ENCODE measurements at places on chromosomes 4 and X.

DNA sequence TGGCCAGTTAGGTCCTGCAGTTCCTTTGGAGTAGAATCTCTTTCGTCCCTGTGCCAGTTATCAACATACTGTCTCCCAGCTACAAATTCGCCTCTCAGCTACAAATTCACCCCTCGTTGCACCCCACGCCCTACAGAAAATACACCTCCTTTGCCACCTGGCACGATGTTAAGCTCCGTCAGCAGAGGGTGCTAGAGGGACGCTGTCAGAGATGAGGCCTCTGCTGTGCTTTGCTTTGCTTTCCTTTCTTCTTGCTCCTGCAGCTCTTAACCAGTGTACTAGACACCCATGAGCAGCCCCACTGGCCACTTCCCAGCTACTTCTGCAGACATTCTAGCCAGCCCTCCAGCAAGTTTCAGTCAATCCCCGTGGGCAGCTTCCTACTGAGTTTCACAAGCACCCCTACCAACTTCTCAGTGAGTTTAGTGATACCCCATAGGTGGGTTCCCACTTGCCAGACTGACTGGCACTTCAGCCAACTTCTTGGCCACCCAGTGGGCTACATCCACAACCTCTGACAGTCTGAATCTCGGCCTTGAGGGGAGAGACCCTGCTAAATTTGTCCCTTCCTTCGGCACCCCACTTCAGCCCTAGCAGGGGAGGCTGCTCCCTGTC is 21.8 kb downstream of the HAUS3 start:
- peak; percentile 83 for DNase-seq

- no peak for DNase-seq
These were observed 112.5 kb upstream of the ZFP42 start for GRCh38 chr4:187883049-187883448.

DNA sequence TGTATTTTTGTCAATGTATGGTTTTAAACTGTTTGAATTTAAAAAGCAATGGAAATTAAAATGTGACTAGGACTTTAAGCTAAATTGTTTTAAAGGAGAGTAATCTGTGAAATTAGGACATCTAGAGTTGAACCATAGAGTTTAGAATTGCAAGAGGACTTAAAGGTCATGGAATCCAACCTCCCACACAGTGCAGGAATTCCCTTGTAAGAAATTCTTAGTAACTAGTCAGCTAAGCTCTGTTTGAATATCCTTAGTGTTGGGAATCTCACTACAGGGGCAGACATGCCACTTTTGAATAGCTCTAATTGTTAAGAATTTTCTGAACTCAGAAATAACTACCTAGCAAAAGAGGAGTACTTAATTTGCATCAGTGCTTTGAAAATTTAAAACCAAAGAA is 292.9 kb downstream of the IL1RAPL1 start:
- no peak for DNase-seq

DNA sequence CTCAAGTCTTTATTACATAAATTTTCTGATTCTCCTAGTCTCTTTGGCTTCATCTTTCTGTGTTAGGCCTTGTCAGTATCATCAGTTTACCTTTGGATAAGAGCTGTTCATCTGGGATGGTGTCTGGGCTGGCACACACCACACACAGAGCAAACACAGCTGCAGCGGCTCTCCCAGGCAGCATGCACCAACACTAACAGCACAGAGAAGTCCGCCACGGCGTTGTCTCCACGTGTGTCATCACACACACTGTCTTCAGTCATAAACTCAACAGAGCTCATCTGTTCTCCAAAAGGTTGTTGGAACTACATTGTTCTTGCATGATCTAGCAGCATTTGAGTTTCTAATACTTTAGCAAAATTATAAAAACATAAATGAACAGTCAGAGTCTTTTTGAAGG is 851.9 kb upstream of the FRG1 start:
- no peak for DNase-seq

DNA sequence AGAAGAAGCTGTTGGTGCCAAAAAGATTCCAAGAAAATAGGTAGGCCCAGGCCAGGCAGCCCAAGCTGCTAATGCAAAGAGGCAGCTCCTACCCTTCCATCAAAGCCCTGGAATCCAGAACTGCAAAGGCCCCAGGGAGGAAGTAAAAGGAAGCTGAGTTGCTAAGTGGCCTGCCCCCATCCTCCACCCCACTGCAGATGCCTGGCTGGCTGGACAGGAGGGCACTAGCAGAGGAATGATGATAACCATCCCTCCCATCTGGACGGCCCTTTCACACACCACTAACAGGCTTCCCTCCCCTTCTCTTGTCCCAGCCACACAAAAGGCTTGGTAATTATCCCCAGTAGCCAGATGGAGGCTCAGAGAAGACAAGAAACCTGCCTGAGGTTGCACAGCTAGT is 32.4 kb upstream of the PJA1 start:
- DNase-seq = no peak

DNA sequence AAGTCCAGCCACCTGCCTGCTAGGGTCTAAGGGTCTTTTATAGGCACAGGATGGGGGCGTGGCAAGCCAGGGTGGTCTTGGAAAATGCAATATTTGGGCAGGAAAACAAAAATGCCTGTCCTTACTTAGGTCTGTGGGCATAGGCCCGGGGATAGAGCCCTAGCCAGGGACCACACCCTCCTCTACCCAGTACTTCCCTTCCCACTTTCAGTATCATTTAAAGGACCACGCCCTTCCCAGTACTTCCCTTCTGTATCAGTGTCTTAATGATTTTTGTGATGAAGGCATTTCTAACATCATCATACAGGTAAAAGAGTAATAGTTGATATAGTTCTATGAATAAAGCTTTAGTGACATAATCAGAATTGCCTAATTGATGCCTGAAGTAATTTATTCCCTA is 11.4 kb downstream of the BANK1 start:
- DNase-seq = no peak

DNA sequence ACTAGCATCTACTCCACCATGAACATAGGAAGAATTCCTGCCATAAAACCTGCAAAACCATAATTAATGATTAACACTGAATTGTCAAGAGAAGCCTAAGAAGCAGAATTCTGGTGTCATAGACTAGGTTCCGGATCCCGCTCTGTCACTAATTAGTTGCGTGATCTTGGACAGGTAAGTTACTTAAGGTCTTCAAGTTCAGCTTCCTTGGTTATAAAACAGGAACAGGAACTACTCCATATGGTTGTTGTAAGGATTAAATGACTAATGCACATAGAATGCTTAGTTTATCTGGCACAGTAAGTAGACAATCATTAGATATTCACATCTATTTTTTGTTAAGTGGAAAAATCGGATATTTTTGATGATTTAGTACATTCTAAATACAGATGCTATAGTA is 14.3 kb downstream of the G3BP2 start:
- DNase-seq = no peak

DNA sequence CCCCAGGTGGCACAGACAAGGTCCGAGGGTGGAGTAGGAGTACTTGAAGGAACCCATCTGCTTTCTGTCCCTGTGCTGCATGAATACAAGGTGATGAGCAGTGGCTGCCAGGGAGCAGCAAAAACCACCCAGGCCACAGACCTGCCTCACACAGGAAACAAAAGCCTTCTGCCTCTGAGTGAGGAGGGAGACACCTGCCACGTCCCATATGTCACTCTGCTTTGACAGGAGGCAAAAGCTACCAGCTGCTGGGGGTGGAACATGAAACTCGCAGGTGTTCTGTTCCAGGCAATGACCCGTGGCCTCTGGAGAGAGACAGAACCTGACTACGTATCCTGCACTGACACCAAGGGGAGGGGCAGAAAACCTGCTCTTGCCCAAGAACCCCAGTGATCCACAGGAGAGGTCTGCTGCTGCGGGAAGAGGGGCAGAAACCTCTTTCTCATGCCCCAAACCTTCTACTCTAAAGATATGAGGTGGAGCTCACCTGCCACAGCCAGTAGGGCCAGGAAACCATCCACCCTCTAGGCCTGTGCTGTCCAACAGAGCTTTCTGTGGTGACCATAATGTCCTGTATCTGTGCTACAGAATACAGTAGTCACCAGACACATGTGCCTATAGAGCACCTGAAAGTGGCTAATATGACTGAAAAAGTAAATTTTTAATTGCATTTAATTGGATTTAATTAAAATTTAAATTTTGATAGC is 172.9 kb downstream of the PRDM5 start:
- DNase-seq = no peak

DNA sequence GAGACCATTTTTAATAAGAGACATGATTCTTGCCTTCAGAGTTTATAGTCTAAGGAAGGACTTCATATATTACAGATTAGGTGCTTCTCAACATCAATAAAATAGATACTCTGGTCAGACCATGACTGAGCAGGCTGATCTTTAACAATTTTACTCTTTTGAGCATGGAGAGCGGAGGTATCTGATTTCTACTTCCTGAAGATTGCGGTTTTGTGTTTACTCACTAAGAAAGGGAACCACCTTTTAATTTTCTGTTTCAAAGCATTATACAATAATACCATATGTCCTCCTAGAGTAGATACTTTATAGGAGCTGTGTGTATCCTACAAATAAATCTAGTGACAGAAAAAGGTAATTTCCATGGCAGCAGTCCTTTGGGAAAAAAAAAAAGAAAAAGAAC is 12.5 kb downstream of the MORC4 start:
- DNase-seq = no peak

DNA sequence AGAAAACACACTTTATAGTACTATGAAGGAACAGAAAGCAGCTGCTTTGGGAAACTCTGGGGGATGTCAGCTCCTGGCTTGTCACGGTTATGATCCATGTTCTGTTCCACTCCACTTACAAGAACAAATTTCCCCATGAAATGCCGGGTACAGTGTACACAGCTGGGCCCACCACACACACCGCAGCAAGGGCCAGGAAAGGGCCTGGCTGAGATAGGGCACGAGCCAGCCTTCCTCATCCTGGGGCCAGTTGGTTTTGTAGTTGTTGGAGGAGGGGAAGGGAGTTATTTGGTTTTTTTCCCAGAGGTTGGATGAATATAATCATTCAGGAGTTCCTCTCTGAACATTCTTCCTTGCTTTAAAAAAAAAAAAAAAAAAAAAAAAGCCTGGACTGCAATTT is 56.8 kb downstream of the SEPSECS start:
- DNase-seq = no peak

DNA sequence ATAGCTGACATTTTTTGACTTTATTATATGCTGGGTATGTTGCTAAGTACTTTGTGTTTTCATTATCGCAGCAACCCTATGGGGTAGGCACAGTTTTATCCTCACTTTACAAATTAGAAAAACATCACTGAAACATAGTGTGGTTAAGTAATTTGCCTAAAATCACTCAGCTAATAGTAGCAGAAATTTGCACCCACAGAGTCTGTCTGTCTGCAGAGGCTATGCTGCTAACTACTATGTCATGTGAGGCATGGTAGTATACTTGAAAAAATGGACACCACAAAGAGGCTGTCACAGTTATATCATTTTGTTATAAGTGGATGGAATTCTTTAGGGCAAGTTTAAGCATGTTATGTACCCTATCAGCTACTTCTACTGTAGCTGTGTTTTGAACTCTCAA is 69.0 kb downstream of the STAG2 start:
- no peak for DNase-seq

- no peak for DNase-seq
These were observed 508.7 kb upstream of the HTR2C start for GRCh38 chrX:114075073-114075673.

DNA sequence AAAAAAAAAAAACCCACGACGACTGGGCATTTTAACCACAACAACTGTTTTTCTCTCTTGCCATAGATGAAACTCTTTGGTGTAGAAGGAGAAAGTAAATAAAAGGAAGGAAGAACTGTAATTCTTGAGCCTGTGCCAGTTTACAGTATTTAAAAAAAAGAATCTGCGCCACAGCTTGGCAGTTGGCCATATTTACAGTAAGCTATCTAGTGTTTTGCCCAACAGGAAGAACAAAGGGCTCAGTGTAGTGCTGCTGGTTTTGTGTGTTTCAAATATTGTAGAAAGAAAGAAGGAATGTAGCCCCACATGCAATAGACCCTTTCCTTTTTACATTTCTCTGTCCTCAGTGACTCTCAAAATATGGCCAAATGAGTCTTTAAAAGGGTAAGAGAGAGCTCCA is 66.1 kb downstream of the NR3C2 start:
- DNase-seq = peak; percentile 77

- no peak for DNase-seq
These were observed 9.6 kb downstream of the MAMLD1 start for GRCh38 chrX:150372756-150373155.

- no peak for DNase-seq
These were observed 315.3 kb upstream of the FGF13 start for GRCh38 chrX:139026811-139027210.

DNA sequence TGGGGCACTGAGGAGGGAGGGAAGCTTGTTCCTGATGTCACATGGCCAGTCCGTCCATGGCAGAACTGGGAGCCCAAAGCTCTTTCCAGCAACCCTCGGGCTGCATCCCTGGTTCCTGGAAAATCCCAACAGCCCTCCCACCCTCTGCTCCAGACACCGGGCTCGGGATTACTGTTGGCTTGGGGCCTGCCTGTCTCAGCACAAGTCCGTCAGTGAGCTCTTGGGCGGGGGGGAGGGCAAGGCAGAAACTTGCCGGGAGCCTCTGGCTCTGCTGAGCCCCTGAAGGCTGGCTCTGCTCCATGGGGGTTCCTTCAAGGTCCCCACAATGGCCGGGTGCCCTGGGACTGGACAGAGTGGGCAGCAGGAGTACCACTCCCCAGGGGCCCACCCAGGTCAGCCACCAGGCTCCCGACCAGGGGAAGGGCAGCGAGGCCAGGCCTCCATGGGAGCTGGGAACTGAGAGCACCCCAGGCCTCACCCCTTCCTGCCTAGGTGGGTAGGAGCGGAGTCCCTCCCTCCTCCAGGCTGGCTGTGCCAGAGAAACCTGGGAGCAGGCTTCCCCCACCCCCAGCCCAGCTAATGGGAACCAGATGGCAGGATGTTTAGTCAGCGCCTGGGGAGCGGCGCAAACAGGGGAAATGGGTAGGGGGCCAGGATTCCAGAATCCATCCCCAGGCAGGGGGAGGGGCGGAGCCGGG is 6.4 kb upstream of the HAUS7 start:
- no peak for DNase-seq
